ENCODE measurements at places on chromosomes 4 and X.

DNA sequence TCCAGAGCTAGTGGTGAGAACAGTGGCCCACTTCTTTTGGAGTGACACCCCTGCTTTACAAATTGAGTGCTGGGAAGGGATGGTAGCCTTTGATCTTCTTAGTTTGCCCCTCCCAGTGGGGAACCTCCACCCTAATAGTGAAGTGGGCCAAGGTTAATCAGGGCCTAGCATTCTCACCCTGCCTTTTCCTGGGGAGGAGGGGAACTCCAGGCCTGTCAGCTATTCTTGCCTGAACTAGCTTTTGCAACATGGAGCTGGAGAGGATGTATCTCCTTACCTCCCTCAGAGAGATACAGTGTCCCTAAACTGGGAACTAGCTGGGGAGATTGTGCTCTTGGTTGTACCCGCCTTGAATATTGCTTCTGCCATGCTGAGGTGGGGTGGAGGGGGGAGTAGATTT lies 20.6 kb downstream of the PHKA1 start:
- no peak for DNase-seq

GRCh38 chr4:139419388-139419914 lies 34.5 kb upstream of the RAB33B start:
- DNase-seq = peak; percentile 49

GRCh38 chrX:12360986-12361598 lies 222.8 kb downstream of the FRMPD4 start:
- DNase-seq = no peak

GRCh38 chr4:161356351-161356750 lies 807.4 kb downstream of the FSTL5 start:
- DNase-seq = no peak

DNA sequence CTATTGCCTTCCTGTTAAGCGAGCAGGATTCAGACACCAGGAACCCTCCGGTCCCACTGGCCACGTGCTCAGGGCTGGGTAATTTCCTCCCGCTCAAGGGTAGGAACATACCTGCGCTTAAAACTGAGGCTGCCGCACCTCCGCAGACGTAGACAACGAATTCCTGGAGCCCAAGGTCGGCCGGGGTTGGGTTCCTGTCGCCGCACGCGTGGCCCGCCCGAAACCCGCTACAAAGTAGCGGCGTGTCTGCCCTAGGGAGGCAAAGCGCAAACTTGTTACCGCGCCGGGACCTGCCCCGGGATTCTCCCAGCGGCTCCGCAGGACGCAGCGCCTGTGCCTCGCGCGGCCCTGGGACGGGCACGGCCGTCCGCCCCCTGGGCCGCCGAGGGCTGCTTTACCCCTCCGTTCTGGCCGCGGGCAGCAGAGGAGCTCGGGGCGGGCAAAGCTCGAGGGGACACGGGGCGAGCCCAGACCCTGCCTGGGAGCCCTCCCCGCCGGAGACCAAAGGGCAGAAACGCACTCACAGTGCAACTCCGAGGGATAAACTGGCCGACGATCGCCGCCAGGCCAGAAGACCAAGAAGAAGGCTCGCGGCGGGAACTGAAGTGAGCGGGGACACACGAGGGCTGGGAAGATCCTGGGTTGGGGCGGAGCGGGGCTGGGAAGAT lies at the start of gene ERVMER34-1:
Gene ERVMER34-1, minus strand, starts transcription at position 607 of the 668 bp plus-strand sequence. CDS start 5,905 bp downstream, outside the sequence.
- no peak for DNase-seq

- peak; percentile 22 for DNase-seq
These were observed 20.4 kb downstream of the USP46 start for GRCh38 chr4:52638717-52639116.

- no peak for DNase-seq
These were observed 200.9 kb downstream of the MAD2L1 start for GRCh38 chr4:119865789-119866188.

DNA sequence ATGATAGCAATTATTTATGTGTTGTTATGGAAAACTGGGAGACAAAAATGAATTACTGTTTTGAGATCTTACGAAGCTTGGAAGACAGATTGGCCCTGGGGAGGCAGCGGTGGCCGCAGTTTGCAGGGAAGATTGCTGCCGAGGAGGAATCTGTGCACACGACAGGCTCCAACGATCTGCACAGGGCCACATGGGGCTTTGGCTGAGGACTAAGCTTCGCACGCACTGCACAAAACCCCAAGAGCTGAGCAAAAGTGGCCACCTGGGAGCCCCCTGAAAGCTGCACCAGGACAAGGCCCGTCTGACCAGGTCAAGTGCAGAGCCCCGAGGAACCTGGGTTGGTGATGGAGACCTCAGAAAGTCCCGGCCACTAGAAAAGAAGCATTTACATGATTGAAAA lies 5.2 kb upstream of the PDE6B start:
- no peak for DNase-seq

- DNase-seq = no peak
These were observed 76.0 kb downstream of the ZAR1 start for GRCh38 chr4:48566034-48566384.

DNA sequence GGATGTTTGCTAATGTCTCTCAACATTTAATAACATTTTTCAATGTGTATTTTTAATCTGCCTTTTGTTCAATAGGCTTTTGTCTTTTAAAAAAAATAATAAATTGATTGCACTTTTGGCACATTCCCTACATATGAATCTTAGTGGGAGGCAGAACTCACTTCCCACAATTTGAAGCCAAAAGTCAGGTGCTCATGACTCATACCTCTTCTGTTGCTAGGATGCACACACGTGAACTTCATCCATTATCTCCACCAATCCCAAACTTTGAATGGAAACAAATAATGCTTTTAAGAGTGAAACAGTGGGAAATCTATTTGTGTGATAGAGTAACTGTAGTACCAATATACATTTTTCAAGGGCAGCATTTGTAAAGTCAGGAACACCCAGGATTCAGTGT lies 260.5 kb downstream of the IQCM start:
- DNase-seq = no peak
